ENCODE measurements at places on chromosomes 13 and 19.

DNA sequence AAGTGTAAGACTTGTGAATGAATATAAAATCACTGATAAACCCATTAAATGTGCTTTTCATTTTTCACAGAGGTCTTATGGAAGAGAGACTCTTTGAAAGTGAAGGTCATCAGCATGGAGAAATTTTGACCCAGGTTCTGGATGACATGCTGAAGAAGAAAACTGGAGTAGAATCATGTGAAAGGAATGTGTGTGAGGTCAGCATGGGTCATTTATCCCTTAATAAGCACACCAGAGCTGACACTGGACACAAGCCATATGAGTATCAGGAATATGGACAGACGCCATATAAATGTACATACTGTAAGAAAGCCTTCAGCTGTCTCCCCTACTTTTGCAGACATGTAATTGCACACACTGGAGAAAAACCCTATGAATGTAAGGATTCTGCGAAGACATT is 29.0 kb downstream of the ZNF20 start:
- DNase-seq: no peak

DNA sequence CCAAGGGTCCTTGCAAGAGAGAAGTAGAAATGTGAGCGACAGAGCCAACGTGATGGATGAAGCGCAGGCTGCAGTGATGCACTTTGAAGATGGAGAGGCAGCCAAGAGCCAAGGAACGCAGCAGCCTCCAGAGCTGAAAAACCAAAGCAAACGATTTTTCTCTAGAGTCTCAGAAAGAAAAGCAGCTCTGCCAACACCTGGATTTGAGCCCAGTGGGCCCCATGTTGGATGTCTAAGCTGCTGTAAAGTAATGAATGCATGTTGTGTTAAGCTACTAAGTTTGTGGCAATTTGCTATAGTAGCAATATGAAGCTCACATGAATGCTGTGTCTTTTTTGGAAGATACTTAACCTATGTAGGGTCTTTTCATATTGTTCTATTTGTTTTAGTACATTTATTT is 894.3 kb downstream of the EFNB2 start:
- DNase-seq: no peak

- DNase-seq: no peak
These were observed 3.2 kb downstream of the PIAS4 start for GRCh38 chr19:4010808-4011110.

DNA sequence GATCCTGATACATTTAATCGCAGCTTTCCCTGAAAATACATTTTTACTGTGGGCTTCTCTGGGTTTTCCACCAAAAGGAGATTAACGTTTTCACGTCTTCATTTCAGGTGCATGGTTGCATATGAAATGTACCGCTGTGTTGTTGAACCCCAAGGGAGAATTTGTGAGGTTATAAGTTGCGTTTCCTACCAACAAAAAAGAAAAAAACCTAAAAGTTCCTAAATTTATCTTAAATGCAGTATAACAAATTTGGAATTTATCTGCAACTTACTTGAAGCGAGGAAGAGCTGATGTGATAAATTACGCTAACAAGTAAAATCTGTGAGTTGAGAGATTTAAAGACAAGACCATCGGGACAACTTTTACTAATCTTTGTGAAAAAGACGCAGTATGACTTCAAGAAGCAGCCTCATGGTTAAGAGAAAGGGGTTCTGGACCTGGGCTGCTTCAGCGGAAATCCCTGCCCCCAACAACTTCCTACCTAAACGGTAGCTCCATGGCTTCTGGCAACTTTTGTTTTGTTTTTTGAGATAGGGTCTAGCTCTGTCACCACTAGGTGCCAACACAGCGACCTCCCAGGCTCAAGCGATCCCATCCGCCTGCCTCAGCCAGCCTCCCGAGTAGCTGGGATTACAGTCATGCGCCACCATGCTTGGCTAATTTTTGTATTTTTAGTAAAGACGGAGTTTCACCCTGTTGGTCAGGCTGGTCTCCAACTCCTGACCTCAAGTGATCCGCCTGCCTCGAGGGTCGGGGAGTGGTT is 958 bp upstream of the OBI1 start:
- DNase-seq: peak; percentile 10

DNA sequence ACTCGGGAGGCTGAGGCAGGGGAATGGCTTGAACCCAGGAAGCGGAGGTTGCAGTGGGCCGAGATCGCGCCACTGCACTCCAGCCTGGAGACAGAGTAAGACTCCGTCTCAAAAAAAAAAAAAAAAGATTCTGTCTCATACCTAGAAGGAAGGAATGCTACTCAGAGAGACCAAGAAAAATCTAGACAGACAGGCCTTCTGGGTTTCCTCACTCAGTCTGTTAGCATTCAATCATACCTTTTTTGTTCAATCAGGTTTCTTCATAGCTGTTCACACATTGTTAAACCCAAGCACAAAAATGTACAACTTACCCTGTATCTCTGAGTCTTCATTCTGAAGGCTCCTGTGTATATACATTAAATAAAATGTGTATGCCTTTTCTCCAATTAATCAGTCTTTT is 40.5 kb downstream of the ZNF823 start:
- no peak for DNase-seq

DNA sequence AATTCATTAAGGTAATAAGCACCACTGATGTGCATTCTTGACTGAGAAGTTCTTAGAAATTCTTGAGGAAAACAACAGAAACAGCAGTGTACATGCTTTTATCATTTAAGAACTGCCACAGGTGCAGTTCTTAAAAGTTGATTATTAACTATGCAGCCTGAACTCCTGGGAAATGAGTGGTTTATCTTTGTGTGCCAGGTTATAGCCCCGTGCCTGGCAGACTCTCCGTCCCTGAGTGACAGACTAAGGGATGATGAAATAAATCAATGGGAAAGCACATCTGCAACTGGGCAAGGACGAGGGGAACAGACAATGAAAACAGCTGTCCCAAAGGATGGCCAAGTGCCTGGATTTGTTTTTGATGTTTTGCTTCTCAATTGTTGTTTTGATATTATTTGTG is 84.4 kb upstream of the SPATA13 start:
- no peak for DNase-seq

GRCh38 chr13:109700176-109700575 is 86.2 kb downstream of the IRS2 start:
- no peak for DNase-seq

DNA sequence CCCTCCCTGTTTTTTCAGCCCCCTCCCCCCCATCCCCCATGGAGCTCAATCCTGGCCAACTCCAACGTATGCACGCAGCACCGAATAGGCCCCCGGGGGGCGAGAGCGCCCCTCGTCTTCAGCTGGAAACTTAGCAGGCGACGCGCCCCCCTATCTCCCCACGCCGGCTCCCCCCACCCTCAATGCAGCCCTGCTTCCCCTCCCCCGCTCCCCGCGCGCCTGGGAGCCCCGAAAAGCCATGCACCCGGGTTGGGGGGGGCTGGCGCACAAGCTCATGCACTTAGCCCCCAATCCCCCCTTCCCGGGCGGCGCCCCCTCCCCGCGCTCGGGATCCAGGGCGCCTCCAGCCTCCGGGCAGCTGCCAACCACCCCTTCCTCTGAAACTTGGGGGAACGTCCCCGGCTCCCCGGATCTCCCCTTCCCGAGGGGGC is 508 bp downstream of the ZBTB7A start:
- no peak for DNase-seq

- no peak for DNase-seq
These were observed 39.0 kb downstream of the RNASEH2B start for GRCh38 chr13:50948601-50949000.

DNA sequence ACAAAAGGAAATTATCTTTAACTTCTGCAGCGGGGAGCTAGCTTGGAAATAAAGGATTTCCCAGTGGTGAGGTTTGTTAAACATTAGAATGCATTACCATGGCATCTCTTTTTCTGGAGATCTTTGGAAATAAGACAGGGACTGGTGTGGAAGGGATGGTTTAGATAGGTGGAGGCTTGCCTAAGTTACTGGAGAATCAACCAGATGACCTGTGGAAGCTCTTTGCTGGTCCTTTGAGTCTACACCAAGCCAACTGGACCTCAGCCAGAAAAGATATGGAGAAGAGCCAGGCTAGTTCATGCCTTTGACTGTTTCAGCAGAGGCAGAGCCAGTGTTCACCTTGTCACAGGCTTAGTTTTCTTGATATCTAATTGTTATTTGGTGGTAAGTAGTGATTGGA is 134.7 kb downstream of the KCNRG start:
- no peak for DNase-seq

GRCh38 chr13:60701895-60702294 is 304.9 kb downstream of the TDRD3 start:
- DNase-seq: no peak

DNA sequence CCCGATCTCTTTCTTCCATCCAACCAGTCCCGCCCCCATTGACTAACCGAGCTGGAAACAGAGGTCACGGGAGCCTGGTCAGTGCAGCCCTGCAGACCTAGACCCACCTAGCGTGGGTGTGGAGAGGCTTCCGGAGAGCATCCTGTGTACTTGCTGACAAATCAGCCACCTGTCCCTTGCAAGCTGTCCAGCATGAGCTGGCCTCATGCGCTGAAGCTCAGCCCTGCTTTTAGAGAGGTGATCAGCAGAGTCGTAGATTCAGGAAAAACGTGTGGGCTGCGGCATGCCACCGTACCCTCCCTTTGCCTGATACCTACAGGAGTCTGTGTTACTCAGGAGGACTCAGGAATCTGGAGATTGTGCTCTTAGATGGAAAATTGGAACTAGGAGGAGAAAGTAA is 80.3 kb upstream of the UQCRFS1 start:
- DNase-seq: no peak

- peak; percentile 69 for DNase-seq
These were observed at the start of gene RASA3 for GRCh38 chr13:114132419-114133121. TSS of gene RASA3 (minus strand) at chr13:114132623. CDS start at chr13:114132489, 134 bp downstream.

- DNase-seq: no peak
These were observed 12.3 kb downstream of the CEACAM20 start for GRCh38 chr19:44517146-44517545.

DNA sequence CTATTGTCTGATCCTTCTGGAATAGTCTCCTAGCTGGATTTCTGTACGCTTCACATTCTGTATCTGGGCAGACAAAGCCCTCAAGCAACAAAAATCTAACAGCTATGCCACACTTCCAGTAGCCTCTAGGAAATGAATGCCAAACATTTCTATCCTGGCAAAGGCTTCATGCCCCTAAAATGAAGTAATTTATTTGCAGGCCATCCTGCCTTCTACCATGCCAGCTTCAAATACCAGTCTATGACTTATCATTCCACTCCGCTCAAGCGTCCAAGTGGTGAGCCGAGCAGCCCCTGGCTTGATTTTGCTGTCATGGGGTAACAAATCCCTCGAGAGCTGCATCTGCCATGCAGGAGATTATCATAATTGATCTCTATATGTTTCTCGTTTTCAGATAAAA is 86.9 kb downstream of the LHFPL6 start:
- no peak for DNase-seq

- DNase-seq: no peak
These were observed 72.9 kb upstream of the UQCRFS1 start for GRCh38 chr19:29285878-29286277.

DNA sequence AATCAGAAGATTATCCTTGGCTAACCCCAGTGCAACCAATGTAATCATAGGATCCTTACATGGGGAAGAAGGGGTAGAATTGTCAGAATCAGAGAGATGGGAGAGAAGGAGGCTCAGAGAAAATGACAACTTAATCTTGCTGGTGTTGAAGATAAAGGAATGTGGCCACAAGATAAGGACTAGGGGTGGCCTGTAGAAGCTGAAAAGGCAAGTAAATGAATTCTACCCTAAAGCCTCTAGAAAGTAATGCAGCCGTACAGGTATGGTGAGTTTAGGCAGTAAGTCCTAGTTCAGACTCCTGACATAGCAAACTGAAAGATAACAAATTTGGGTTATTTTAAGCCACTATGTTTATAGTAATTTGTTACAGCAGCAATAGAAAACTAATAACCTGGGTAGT is 718.5 kb downstream of the SLITRK6 start:
- DNase-seq: no peak

DNA sequence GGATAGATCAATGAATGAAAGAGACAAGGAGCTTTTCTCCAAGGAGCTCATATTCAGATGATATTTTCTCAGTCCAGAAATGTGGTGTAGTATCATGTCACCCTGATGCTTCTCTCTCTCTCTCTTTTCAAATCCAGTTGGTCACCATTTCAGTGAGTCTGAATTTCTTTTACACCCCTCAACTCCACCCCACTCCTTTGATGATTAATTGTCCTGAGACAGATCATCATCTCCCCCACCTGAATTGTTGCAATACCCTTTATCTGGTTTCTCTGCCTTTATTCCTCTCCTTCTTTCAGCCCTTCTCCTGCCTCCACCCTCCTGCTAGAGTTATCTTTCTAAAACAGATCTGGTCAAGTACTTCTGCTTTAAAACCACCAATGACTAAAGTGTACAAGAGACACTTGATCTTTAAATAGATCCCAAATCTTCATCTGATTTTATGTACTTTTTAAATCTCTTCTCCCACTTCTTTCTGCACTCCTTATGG is 299.8 kb downstream of the KLF5 start:
- no peak for DNase-seq

- DNase-seq: no peak
These were observed 156.4 kb downstream of the KCTD15 start for GRCh38 chr19:33953023-33953422.

GRCh38 chr13:42322806-42323205 is 50.9 kb downstream of the AKAP11 start:
- no peak for DNase-seq

DNA sequence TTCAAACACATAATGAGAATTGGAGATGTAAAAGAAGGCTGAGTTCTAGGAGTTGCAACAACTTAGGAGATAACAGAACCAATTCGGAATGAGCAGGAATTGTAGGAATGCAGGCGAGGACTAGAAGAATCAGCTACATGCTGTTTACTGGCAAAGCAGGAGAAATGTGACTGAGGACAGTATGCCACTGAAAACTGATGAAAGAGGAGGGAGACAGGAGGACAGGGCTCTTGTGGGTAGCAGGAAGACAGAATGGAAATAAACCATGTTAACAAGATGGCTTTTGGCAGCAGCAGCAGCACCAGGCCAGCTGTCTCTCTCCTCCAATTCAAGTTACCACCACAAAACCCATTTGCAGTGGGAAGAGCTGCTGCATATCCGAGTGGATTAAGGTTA is 91.0 kb upstream of the SLC15A1 start:
- DNase-seq: no peak

- no peak for DNase-seq
These were observed 45.3 kb downstream of the POLR1D start for GRCh38 chr13:27666951-27667350.

DNA sequence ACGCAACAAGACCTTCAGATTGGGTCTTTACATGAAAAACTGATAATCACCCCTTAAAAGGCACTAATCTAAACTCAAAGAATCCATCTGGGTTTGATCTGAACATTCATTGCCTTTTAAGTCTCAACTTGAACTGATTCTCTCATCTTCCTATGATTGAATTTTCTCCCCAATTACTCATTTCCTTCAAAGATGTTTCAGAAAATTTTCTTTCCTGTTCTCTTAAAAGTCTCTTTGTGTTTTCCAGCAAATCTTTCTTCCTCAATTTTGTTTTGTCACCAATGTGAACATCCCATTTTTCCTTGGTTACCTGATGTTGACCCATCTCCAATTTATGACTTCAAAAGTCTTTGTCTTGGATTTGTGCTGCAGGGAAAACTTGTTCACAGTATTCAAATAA is 234.3 kb downstream of the DACH1 start:
- DNase-seq: no peak

All from CD4-positive, alpha-beta T cell treated with Interleukin-10 for 1 hour (primary cell).